NCI-H1930 (cell line): ENCODE measurements at places on chromosomes 16 and 17.

DNA sequence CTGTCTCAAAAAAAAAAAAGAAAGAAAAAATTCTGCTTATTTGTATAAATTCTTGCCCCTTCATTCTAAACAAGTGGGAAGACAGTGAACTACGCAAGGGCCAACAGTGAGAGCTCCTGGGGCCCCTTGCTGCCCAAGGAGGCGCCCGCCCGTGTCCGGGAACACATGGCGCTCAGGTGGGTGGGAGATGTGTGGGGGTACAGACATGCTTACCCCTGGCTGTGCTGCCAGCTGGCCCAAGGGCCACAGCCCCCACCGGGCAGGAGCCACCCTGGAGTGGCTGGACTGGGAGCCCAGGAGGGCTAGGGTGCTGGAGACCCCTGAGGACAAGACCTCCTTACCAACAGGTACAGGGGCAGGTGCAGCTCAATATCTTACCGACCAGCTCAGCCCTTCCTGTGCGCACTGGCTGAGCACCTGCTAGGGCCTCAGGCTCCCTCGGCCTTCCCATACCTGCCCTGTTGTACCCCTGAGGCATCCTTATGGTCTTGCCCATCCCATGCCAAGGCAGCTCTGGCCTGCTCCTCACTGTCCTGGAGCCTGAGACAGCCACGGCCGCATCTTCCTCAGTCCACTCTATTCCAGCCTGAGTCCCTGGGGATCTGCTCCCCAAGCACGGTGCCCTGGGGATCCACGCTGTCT is 56.2 kb downstream of the CCDC57 start:
- DNase-seq = no peak

DNA sequence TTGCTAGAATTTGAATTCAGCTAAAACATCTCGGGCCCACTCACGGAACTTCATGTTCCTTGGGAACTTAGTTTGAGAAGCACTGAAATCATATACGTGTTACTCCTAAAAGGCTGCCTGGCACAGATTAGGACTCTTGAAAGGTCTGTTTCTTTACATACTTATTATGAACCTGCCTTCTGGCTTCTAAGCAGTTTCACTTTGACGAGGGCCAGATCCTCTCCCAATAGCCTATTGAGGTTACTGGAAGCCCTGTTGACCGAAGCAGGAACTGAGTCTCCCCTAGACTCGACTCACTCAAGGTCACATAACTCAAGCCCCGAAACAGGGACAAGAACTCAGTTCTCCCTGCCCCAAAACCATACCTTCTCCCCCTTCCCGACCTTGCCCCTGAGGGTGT is 121.9 kb upstream of the PLCG2 start:
- no peak for DNase-seq

DNA sequence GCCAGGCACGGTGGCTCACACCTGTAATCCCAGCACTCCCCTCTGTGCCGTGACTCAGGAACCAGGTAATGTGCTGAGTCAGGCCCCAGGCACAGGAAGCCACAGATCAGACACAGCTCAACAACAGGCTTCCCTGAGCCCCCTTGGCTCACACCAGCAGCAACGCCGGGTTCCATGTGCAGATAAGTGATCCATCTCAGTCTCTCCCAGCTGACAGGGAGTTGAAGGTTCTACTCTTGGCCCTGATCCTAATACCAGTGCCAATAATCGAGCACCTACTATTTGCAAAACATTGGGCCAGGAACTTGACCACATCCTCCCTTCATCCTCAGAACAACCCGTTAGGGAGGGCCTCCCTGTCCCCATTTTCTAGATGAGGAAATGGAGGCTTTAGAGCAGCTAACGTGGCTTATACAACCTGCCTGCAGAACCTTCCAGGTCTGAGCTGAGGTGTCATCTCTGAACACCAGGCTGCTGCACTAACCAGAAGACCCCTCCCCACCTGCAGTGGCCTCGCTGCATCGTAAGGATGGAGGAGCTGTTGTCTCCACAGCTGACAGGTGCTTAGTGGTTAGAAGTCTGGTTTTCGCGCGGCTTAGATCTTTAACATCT is 64.8 kb upstream of the AMZ2 start:
- no peak for DNase-seq

DNA sequence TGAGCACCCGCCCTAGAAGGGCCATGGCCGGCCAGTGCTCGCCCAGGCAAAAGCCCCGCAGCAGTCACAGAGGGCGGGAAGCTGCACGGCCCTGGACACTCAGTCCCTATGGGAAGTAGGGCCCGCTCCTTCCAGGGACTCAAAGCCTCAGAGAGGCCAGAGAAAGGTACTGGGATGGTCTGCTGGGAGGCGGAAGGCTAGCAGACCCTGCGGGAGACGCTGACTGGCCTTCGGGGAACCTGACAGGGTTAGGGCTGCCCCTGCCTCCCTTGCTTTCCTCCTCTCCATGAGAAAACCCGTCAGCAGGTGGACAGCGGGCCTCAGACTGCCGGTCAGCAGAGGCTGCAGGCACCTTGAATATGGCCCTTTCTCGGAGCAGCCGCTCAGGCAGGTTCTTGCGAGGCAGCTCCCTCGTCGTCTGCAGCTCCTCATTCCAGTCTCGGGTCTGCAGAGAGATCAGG is 11.5 kb downstream of the CLUH start:
- DNase-seq = no peak

DNA sequence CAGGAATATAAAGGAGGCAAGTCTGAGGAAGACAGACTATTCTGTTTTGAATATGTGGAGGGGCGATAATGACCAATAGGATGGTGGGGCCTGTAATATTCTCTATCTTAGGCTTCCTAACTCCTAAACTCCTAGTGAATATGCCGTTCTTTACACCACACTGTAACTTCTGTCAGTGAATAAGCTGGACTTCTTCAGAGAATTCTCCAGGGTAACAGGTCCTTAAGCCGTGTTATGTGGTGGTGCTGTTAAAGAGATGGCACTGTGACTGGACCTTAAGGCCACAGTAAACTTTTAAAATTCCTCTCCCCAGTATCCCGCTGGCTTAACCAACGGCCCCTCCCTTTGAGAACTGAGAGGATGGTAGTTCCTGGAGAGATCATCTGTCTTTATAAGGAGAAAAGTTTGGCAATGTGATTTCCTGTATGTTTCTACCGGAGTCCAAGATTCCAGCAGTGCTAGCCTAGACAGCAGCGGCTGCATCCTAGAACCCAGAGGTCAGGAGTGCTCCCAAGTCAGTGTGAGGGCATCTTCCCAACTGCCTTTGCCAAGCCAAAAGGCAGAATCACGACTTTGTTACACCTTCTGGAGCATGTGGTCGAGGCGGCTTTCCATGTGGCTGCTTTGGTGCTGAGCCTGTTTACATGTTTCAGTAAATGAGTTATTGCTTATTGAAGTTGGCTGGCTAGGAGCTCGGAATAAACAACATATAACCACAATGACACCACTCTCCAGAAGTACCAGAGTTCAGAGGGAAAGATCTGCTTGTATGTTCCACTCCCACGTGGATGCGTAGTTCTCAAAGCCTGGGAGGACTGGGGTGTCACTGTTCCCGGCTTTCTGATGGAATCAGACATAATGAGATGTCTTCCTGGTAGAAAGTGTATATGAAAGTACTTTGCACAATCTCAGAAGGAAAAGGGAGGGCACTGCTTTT is 41.0 kb downstream of the TUBD1 start:
- no peak for DNase-seq

- DNase-seq = peak; percentile 16
Observed at GRCh38 chr17:40168262-40168832, 8.9 kb upstream of the RAPGEFL1 start.

- no peak for DNase-seq
Observed at GRCh38 chr16:48326915-48327314, 58.3 kb downstream of the SIAH1 start.

DNA sequence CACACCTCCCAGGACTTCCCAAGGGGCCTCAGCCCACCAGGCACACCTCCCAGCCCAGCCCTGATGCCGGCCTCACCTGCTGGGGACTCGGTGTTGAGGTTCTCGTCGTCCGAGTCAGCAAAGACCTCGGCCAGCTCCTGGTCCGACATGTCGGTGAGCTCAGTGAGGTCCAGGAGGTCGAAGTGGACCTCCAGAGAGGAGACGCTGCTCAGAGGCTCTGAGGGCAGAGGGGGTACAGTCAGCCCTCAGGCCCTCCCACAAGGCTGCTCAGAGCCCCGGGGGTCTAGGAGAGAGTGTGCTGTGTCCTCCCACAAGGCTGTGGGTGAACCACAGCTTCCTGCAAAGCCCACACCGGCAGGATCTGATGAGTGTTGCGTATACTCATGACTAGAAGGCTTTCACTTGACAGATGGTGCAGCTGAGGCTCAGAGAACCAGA is 10.5 kb downstream of the DBNDD1 start:
- no peak for DNase-seq

GRCh38 chr17:1947229-1947742 is 77.8 kb downstream of the RTN4RL1 start:
- DNase-seq = no peak

DNA sequence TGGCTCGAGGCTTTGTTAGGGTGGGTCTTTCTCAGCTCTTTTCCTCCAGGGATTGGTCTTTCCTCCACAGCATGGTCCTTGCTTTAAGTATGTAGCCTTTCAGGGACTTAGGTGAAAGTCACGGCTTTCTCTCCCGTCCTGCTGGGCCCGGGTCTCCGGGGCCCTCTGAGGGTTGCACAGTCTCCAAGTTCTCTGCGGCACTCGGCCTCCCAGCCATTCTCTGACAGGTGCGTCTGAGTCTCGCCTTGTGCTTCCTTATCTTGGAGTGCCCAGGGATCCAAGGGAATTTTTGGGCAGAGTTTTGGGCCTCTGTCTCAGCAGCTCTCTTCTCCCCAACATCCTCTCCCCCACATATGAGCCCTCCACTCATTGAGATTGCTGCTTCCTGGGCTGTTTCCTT is 36.6 kb downstream of the ZNF750 start:
- DNase-seq = no peak

- no peak for DNase-seq
Observed at GRCh38 chr17:42684929-42685556, 2.7 kb downstream of the CNTNAP1 start.

DNA sequence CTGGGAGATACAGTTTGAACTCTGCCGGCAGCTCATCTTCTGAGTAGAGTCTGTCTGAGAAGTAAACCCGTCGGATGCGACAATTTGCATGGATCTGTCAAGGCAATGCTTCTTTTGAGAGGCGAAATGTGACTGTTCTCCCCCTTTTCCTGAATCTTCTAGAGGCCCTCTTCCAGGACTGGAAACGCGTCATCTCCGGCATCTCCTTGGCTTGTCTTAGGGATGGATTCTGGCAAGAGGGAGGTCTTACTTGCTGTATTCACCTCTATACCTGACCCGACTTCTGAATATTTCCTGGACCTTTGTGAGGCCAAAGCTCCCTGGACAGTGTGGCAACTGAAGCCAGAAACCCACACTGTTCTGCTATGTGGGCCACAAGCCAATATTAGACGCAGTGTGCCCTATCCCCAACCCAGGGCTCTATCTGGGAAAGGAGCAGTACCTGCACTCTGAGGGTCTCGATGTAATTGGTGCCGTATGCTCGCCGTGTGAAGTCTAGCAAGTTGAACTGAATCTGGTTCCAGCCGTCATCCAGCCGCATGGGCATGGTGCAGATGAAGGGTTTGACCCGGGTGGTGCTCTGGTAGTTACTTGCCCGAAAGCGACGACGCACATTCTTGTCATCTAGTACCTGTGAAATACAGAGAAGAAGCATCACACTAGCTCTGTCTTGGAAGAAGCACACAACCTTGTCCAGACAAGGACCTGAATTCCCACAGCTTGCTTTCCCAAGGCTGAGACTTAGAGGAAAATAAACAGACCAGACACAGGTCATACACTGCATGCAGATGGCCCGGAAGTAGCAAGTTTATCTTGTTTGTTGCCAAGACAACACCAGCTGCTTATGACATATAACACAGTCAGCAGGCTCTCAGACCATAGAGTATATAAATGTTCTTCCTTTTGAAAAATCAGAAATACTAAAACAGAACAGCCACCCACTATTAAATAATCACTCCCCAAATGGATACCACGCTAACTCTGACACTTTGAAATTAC is 14.1 kb downstream of the CFAP20 start:
- DNase-seq = no peak

DNA sequence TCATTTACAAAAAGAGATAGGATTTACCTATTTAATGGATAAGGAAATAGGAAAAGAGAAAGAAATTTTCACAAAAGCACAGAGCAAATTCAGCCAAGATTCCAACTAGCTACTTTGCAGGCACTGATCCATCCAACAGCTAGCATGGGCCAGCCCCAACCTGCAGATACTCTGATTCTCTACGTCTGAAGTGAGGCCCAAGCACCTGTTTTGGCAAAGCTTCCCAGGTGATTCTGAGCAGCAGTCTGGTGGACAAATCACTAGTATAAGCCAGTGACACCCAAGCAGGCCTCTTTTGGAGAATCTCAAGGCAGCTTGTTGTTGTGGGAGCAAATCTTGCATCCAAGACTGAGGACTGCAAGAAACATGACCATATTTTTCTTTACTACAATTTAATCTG is 20.9 kb upstream of the CALB2 start:
- no peak for DNase-seq

GRCh38 chr17:7128160-7128559 is 13.5 kb upstream of the ASGR2 start:
- no peak for DNase-seq

GRCh38 chr17:1562176-1562643 is 382 bp downstream of the PITPNA start:
- DNase-seq = no peak

DNA sequence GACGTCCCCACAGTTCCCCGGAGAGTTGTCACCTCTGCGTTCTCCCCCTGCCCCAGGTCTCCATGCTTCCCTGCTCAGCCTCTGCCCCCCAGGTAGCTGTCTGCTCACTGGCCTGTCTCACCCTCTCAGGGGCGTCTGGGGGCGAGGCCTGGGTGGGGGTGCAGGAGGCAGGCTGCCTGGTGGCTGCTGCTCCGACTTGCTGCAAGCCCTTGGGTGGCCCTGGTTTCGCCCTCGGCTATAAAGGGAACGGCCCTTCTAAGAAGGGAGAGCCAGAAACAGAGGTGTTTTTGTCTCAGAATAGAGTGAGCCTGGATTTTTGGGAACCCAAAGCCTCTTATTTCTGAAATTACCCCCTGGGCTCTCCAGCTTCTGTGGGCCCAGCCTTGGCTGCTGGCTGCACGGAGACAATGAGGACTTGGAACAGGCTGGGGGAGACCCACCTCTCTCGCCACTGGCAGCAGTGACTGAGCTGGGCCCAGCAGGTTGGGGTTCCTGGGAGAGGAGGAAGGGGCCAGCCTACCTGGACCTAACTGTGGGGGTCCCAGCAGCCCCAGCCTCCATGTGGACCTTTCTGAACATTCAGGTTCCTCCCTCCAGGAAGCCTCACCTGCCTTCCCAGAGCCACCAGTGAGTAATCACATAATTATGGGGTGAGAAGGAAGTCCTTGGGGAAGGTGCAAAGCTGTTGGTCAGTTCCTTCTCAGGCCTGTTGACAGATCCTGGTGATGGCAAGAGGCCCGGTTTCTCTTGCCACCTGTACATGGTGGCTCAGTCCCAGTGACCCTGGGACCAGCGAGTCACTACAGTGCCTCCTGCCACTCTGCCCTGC is 15.5 kb upstream of the SPNS2 start:
- no peak for DNase-seq

- DNase-seq = no peak
Observed at GRCh38 chr17:75571885-75572215, 15.8 kb upstream of the MYO15B start.

DNA sequence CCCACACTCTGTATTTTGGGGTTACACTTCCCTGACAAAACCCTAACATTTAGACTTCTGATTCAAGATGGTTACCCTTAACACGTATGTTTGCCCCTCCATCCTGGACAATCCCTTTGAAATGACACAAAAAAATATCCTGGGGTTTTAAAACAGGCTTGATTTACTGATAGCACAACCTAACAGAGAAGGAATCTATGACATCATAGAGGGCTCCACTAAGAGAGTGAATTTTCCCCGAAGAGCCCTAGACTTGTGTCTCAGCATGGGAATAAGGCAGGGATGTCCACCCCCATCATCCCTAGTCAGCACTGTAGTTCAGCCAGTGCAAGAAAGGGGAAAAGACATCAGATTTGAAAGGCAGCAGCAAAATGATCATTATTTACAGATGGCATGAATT is 15.8 kb upstream of the SRCIN1 start:
- no peak for DNase-seq
